ENCODE measurements at places on chromosomes 1 and 21. TPM values are rescaled to one million over a fixed set of nuclear protein-coding genes. Genes with fewer than 3 reads are reported as not detected.
A peak's percentile ranks its signal among the peaks of the same experiment; 100 is the strongest.

- no peak for DNase-seq
Observed at GRCh38 chr1:50080904-50081586, 27.7 kb upstream of the ELAVL4 start.

DNA sequence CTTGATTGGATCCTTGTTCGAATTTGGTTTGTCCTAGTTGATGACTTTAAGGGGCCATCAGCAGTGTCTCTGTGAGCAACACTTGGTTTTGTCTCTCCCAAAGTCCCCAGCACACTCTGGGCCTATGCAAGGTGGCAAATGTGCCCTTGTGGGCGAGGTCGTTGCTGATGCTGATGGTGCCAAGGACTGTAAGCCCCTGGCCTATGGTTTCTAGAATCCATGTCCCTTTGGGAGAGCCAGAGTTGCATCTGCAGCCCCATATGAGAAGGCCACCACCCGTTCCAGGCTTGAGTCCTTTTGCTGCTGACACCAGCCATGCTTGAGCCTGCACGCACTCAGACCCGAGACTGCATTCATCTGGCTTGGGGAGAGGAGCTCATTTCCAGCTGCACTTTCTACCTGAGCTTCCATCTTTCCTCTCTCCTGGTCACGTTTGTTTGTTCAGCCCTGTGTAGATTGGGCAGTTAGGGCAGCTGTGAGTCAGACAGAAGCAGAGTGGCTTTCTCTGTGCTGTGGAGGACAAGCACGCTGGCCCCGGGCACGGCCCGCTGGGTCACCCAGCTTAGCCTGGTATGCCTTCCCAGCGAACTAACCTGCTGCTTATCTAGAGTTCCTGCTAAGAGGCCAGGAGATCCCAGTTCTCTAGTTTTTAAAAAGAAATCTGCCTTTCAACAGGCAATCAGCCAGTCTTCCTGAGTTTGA, 52.1 kb upstream of the CSF3R start:
- no peak for DNase-seq

DNA sequence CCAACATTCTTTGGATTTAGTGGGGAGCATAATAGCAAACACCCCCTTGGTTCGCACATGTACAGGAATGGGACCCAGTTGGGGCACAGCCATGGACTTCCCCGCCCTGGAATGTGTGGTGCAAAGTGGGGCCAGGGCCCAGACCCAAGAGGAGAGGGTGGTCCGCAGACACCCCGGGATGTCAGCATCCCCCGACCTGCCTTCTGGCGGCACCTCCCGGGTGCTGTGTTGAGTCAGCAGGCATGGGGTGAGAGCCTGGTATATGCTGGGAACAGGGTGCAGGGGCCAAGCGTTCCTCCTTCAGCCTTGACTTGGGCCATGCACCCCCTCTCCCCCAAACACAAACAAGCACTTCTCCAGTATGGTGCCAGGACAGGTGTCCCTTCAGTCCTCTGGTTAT, 21.8 kb downstream of the UQCRHL start:
- DNase-seq, result no peak

GRCh38 chr1:53543778-53544695, 84.8 kb downstream of the DMRTB1 start:
- DNase-seq, result no peak

DNA sequence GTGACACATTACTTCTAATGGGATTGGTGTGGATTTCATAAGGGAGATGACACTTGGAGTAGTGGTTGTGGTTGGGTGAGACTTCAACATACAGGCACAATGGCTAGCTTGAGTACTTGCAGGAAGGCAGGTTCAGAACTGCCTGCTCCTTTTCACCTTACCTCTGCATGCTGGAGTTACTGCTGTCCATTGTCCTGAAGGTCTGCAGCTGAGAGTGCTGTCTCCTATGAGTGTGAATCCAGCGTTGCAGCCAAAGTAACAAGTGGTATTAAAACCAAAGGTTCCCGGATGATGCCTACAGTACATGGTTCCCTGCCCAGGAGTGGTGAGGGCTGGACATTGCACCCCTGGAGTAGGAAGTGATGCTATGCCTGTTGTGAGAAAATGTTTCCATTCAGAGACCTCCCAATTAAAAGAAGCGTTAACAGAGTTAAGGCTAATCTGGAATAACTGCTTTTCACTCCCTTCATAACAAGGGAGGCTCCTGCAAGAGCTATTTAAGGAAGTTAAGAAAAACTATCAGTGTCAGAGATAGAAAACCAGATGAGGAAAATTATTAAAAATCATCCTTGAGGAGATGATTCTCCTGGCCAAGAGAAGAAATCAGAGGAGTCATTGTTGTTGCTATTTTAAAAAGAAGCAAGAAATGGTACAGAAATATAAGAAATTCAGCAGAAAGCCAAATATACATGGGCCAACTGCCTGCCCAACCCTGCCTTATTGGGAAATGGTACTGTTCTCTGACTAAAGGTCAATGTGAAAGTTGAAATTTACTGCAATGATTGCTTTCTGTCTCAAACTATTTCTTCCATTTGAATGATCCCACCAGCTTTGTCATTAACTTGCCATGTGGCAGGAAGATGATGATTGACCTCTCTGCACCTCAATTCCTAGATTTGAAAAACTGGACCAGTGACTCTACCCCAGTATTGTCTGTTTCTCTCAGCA, 9.8 kb upstream of the F5 start:
- peak; percentile 25 for DNase-seq

- DNase-seq, result no peak
Observed at GRCh38 chr1:51316846-51317120, 13.6 kb downstream of the TTC39A start.

GRCh38 chr1:8858112-8858668, 20.3 kb downstream of the ENO1 start:
- peak; percentile 48 for DNase-seq

DNA sequence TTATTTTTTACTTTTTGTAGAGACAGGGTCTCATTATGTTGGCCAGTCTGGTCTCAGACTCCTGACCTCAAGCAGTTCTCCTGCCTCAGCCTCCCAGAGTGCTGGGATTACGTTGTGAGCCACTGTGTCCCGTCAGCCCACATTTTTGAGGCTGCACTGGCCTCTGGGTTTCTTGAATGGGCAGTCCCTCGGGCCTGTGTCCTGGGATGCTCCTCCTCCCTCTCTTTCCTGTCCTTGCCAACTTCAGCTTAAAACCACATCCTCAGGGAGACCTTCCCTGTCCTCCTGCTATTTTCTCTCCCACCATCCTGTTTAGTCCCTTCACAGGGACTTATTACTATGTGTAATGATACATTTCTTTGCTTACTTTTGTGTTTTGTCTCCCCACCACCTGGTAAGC, 31.4 kb upstream of the LYST start:
- DNase-seq, result no peak

DNA sequence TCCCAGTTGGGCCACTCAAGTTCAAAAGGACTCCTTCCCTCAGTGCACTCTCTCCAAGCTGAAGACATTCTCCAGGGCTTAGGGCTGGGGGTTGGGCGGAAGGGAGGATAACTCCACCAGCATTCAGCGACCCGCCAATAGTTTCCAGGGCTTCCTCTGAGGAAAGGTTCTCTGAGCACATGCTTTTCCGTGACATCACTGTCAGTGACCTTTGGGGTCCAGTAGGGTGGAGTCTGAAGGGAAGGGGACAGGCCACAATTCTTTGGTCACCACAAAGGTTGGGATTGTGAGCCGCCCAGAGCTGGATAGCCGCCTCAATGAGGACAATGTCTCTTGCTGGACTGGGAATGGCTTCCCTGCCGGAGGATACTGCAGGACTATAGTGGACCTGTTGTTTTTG, 22.8 kb upstream of the RXRG start:
- DNase-seq, result no peak

GRCh38 chr1:165415068-165415467, 29.9 kb downstream of the RXRG start:
- no peak for DNase-seq

GRCh38 chr1:229432905-229433304, 989 bp downstream of the ACTA1 start:
- no peak for DNase-seq

GRCh38 chr1:202249436-202249835, 55.8 kb downstream of the LGR6 start:
- no peak for DNase-seq

- DNase-seq, result peak; percentile 84
Observed at GRCh38 chr1:206050655-206051235, 2.2 kb upstream of the RHEX start.

GRCh38 chr1:182446033-182446669, 3.8 kb upstream of the RGSL1 start:
- peak; percentile 25 for DNase-seq

DNA sequence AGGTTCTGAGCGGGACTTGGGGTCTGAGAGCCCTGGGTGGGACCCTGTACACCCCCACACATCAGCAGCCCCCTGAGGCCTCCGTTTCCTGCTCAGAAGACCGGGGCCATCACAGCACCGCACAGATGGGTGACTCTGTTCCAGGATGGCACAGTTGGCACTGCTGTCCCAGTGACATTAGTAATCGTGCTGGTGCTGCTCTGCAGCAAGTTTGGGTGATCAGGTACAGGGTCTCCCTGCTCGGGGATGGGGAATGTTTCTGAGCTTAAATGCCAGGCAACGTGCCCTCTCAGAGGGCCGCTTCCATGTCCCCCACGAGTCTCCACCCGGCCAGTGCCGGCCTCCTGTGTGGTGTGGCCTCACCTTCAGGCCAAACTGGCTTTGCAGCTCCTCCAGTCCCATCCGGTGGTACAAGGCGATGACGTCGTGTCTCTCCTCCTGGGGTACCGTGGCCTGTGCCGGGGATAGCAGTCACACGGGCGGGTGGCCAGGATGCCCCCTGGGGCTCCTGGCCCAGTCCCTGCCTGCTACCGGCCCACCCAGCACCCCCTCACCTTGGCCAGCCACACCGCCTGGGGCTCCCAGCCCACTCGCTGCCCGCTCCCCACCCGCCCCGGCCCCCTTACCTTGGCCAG, 17.1 kb downstream of the PRXL2B start:
- DNase-seq, result no peak

DNA sequence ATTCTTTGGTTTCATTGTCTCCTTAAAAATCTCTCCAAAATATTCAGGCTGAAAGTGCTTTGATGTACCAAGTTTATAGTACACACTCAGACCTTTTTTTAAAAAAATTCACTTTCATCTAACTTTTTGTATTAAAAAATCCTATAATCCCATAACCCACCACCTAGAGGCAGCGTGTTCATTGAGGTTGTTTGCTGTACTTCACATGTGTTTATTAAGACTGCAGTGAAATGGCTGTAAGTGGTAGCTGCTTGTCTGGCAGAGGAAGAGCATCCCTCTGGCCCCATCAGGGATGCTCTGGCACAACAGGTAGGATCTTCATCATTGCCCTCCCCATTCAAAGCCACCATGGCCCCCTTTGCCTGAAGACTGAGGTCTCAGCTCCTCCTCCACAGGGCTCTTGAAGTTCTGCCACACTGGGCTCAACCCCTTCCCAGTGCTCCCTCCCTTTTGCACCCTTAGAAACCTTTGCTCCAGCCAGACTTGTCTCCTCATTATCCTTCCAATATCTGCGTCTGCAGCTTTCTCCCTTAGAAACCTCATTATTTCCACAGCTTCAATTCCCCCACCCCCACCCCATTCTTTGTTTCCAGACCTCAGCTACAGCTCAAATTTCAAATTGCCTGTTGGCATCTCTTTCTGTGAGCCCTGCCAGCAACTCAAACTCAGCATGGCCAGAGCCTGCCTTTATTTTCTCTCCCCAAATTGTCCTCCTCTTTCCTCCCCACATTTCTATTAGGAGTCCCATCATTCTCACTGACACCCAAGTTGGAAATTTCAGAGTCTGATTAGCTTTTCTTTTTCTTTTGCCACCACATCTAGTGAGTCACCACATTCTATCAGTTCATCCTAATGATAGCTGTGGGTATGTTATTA, 369.6 kb upstream of the USP24 start:
- DNase-seq, result no peak

DNA sequence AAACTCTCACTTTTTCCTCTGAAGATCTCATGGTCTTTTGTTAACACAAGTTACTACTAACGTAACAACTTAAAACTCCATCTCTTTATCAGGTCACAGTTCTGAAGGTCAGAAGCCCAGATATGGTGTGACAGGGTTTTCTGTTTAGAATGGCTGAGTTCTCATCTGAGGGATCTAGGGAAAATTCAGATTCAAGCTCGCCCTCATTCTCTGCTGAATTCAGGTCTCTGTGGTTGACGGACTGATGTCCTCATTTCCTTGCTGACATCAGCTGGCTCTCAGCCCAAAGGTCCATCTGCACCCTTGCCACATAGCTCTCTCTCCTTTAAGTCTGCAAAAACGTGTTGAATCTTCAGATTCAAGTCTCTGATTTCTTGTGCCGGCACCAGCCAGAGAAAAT, 6.1 kb upstream of the NTPCR start:
- DNase-seq, result no peak

DNA sequence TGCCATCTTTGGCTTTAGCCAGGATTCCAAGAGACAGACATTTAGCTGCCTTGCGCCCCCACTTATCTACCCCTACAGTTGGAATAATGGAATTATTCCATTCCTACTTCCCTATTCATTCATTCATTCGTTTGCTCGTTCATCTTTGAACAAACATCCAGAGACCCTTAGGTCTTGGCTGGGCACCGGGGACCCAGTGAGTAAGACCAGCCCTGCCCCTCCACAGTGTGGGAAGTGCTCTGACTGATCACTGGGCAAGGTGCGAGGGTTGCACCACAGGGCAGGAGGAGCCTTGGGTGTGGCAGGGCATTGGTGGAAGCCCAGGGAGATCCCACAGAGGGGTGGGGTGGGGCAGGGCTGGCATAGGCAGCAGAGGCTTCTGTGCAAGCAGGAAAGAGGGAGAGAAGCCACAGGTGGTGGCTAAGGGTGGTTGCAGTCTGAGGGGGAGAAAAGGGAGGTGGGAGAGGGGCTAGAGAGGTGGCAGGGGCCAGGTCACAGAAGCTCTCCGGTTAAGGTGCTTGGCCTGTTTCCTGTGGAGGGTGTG, 35.0 kb upstream of the TMEM61 start:
- DNase-seq, result no peak

DNA sequence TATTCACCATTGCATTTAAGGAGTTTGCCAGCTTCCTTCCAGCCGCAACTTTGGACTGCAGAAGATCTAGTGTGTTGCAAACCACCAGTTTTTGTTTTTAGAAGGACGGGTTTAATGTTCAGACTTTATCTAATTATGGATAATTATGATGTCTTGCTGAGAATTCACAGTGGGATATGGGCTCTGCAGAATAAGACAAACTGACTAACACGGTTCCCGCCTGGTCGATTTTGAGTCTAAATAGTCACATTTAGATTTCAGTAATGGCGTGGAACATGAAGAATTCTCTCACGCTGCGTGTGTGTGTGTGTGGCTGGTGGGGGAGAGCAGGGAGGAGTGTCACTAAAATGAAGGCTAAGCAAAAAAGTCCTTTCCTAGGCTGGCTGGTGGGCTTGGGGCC, 48.5 kb upstream of the DMRTB1 start:
- no peak for DNase-seq

CIART gene
- 15.3 TPM for total RNA-seq

ZNF496 gene
- total RNA-seq, result 30.9 TPM

SH3D21 gene
- total RNA-seq, result 2.2 TPM

UTS2 gene
- not detected for total RNA-seq

MEF2D gene
- 2.7 TPM for total RNA-seq

HSD11B1 gene
- not detected for total RNA-seq

RPL22 gene
- total RNA-seq, result 206 TPM

HAO2 gene
- not detected for total RNA-seq

B4GALT2 gene
- 75.2 TPM for total RNA-seq

CSMD2 gene
- total RNA-seq, result not detected

Measured in Caki2 (cell line).